ENCODE measurements at places on chromosomes 12 and 14.

DNA sequence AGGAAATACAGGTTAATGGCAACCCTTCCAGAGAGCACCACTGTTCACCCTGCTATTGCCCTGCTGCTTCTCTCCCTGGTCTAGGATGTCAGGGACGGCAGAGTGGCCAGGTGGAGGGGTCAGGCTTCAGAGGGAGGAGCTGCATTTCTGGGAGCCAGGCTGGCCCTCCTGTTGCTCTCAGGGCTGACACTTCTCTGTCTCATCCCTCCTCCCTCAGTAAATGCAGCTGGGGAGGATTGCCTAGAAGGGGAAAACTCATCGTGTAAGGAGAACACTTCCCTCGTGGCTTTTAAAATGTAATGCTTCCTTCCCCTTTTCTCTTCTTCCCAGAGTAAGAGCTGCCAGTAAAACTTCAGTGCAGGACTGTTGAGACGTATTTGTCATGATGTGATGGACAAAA lies 20.8 kb downstream of the SUSD6 start:
- no peak for DNase-seq

DNA sequence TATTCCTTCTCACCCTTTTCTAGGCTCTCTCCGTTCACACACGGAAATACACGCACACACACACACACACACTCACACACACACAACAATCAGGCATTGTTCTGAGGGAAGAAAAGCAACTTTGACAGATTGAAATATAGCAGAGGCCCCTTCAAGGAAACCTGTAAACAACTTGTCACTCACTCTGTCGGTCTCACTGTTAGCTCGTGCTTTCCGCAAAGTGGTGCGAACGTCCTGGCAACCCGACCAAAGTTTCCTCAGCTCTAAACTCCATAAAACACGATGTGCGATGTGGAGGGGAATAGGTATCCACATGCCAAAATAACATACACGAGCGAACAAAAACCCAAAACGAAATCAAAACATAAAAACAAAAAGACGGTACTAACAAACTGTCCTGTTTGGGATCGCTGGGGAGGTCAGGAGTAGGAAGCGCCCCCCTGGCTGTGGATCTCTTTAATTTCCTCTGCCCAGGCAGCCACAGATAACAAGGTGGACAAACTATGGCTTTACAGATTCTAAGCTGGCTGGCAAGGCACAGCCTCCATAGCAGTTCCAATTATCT lies 822 bp upstream of the SOX5 start:
- DNase-seq: peak; percentile 31

DNA sequence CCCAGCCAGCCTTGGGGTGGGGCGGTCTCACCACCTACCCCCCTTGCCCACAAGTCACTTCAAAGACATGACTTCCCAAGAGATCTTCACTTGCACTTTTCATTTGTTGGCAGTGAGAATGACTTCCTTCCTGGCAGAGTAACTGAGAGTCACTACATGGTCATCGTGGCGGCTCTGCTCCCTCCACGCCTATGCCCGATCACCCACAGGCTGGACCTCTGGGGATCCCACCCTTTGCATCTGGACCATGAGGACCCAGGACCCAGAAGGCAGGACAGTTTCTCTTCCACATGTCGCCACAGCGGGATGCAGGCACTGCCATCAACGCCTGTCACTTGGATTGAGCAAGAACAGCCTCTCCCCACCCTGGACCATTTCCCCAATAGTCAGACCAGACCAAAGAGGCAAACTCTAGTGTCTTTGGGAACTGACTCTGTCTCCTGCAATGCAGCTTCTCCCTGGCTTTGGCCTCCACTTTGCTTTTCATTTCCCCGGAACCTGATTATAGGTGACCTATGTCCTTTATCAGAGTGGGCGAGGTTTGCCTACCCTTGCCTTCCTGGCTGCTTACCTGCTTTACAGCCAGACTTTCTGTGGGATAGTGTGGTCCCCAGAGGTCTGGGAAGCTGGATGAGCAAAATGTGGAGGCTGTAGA lies 3.6 kb downstream of the VDR start:
- DNase-seq: no peak

GRCh38 chr12:39807043-39807442 lies 187.4 kb upstream of the ABCD2 start:
- no peak for DNase-seq

- DNase-seq: no peak
These were observed 10.5 kb upstream of the BTG1 start for GRCh38 chr12:92156139-92156538.

- no peak for DNase-seq
These were observed 80.6 kb upstream of the GSC start for GRCh38 chr14:94850309-94851211.

DNA sequence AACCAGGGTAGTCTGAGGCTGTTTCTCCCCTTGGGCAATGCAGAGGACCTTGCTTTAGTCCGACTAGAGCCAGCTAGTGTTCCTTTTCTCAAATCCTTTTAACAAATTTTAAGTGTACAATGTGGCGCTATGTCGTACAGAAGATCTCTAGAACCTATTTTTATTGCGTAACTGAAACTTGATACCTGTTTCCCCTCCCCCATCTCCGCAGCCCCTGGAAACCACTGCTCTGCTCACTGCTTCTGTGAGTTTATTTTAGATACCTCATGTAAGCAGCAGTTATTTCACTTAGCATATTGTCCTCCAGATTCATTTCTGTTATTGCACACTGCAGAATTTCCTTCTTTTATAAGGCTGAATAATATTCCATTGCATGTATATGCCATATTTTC lies 1092.3 kb downstream of the AACS start:
- DNase-seq: no peak

DNA sequence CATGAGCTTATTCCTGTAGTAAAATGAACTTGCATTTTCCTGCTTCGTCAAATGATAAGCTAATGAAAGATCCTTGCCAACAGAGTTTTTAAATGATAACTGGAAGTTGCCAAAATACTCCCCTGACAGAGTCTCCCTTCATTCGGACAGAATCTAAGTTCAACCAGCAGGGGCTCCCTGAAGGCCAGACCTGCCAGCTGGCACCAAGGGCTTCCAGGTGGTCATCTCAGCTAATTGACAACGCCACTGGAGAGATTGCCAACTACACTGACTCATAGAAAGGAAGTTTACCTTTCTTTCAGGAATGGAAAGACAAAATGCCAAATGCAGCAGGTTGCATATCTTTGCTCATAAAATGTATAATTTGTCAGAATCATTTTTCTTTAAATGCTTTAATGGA lies 462.8 kb downstream of the GXYLT1 start:
- no peak for DNase-seq

DNA sequence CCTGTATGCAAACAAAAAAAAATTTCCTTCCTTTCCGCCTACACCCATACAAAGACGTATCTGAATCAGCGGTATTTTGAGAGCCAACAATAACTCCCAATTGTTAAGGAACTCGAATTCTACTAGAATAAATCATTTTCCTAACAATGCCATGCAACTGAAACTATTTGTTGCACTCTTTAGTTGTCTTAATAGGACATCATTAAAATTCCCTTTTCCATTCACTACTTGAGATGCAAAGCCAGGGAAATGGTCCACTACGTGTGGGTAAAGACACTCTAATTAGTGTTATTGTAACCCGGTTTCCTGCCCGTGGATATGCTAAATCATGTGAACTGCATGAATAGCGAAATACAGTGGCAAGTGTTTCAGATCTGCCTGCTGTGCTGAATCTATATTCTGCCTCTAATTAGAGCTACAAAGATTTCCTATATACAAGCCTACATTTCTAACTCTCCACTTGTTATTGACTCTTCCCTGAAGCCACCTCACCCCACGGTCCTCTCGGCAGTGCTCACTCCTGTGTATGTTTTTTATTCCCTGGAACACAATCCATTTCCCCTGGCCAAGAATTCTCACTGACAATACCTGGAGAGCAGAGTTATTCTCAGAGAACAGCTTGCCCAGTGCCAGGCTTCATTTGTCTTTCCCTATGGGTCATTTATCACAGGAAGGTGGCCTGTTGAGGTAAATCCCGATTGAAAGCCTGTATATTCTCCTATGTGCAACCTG lies 168.3 kb downstream of the PAWR start:
- DNase-seq: no peak

- DNase-seq: no peak
These were observed 217.4 kb downstream of the SLC41A2 start for GRCh38 chr12:104740668-104741067.

- DNase-seq: no peak
These were observed 22.0 kb upstream of the SNRPF start for GRCh38 chr12:95836630-95837239.

DNA sequence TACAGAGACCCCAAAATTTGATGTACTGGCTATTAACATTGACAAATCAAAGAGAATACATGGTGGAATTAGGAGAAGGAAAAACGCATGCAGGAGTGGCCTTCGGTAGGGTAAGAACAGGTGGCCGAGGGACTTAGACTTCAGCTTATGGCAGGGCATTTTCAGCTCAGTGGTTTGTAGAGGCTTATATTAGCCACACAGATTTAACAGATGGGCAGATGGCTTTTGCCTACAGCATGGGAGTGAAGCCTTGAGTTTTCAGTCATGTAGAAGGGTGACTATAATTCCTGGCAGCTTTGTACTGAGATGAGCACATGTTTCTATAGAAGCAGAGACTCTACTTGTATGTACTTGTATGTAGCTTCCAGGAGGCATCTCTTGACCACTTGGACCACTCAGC lies 40.9 kb upstream of the PLEKHA5 start:
- DNase-seq: no peak

GRCh38 chr12:80490329-80490728 lies 46.3 kb downstream of the PTPRQ start:
- DNase-seq: no peak

DNA sequence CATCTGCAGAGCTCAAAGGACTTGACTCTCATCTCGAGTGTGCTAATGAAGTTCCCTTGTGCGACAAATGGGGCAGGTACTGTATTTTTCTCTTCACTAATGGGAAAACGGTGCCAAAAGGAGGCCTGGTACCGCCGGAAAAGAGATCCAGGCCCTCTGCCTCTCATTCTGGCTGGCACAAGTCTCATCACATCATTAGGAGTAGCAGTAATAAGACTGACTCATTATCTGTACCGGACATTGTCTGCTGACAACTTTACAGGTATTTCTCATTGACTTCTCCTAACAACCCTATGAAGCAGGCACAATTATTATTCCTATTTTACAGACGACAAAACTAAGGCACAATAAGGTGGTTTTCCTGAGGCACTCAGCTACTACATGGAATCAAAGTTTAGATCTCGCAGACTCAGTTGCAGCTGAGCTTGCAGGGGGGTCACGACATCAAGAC lies 668 bp downstream of the APPL2 start:
- peak; percentile 18 for DNase-seq

- no peak for DNase-seq
These were observed 166.5 kb downstream of the ZFP36L1 start for GRCh38 chr14:68626386-68626785.

- DNase-seq: no peak
These were observed 57.7 kb upstream of the CSRP2 start for GRCh38 chr12:76936275-76937193.

GRCh38 chr12:94872971-94873733 lies 130.3 kb downstream of the NDUFA12 start:
- no peak for DNase-seq

DNA sequence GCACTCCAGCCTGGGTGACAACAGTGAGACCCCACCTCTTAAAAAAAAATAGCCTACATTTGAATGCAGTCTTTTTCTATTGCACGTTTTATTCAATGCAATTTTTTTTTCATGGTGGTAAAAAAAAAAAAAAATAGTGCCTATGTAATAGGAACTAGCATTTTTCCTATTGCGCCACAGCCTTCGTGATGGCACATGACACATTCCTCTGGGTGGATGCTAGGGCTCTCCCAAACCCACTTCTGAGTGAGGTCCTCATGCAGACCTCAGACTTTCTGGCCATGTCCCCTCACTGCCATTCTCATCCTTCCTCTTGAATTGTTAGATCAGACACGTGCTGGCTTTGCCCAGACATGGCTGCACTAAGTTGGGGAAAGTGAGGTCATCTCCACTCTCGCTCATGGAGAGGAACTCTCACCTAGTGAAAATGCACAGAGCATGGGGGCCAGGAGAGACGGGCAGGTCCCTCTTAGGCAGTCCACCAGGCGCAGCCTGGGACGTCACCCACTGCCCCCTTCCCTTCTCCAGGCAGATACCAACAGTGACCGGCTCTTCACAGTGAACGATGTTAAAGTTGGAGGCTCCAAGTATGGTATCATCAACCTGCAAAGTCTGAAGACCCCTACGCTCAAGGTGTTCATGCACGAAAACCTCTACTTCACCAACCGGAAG lies 19.2 kb downstream of the DCAF4 start:
- no peak for DNase-seq

DNA sequence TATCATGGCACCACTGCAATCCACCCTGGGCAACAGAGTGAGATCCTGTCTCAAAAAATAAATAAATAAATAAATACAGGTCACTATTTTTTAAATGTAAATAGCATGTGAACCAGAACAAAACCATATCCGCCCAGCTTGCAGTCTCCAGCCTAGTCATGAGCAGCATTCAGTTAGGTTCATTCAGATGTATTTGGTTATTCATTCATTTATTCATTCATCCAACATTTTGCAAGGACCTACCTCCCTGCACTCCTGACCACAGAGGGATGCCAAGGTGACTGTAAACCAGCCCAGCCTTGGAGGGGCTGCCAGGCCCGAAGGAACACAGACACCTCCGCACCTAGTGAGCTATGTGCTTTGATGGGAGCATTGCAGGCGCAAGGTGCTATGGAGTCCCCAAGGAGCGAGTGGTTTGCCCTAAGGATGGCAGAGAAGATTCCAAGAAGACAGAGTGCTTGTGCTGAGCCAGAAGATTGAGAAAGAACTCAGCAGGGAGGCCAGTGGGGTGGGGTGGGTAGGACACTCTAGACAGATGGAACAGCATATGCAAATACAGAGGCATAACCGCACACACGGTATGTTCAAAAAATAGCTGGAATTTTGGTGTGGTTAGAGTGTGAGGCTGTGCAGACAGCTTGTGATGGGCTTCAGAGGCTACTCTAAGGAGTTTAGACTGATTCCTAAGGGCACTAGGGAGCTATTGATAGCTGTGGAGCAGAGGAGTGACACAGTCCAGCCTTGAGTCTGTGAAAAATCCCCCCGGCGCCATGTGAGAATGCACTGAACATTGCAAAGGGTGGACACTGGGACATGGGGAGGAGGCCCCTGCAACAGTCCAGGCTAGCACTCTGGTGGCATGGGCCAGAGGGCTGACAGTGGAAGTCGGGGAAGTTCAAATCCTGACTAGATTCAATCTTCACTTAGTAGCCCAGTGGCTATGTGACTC lies 11.7 kb downstream of the DTX1 start:
- DNase-seq: no peak

GRCh38 chr14:67167420-67168109 lies 21.7 kb upstream of the GARIN2 start:
- DNase-seq: no peak
